ENCODE measurements at places on chromosomes 11 and 22.

DNA sequence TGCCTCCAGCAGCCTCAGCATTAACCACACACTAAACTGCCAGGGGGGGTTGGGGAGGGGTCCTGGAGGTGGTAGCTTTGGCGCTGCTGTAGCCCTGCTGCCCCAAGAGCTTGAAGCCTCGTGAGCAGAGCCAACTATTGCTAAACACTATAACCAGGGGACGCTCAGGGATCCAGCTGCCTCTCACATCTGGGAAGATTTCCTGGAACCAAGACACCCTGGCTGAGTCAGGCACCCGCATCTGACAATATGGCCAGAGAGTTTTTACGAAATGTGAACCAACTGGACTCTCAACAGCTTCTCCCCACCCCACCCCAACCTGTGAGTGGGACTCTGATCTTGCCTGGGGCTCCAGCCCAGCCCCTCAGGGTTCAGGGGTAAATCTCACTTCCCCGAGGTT lies 14.3 kb downstream of the C1QTNF6 start:
- no peak for DNase-seq

GRCh38 chr11:19979519-19979845 lies 180.8 kb downstream of the DBX1 start:
- no peak for DNase-seq

DNA sequence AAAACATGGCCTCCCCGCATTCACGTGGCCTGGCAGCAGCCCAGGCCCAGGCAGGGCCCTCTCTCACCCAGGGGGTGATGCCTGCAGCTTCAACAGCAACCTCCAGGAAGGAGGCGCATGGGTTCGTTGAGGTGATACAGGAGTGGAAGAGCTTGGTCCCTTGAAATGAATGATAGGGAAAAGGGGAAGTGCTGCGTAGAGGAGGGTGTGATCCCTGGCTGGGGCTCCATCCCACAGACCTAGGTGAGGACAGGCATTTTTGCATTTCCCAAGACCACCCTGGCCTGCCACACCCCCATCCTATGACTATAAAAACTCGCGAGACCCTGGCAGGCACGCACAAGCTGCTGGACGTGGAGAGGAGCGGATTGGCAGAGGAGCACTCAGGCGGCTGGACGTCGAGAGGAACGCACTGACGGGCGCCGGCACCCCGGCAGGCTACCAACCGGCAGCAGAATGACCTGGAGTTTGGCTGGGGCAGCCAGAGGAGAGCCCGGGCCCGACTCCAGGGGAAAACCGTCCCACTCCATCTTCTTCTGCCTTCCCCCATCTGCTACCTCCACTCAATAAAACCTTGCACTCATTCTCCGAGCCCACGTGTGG lies 32.6 kb downstream of the RTN4R start:
- no peak for DNase-seq

DNA sequence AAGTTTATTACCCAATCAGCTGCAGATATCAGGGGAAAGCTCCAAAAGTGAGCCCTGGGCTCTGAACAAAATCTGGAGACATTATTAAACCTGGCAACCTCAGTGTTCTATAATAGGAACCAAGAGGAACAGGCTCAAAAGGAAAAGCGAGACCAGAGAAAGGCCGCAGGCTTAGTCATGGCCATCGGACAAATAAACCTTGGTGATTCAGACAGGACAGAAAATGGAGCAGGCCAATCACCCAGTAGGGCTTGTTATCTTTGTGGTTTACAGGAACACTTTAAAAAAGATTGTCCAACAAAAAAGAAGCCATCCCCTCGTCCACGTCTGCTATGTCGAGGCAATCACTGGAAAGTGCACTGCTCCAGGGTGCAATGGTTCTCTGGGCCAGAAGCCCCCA lies 7.7 kb upstream of the PANX1 start:
- no peak for DNase-seq

GRCh38 chr11:82980292-82980691 lies 78.8 kb downstream of the DDIAS start:
- DNase-seq: no peak

- DNase-seq: no peak
Measured at GRCh38 chr11:120985718-120986569, 38.0 kb upstream of the TBCEL start.

DNA sequence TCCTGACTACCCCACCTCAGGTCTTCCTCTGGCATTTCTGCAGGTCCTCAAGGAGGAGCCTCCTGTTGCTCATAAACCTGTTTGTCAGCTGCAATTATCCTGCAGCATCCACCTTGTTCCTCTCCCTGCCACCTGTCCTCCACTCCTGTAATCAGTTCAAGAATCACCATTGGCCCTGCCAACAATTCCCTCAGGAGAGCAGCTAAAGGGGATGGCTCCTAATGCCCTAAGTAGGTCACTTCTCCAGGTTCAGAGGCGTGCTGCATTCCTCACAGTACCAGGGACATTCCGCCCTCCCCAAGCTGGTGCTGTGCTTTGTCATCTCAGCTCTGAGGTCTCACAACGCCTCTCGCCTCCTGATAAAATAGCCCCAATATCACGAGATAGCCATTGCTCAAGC lies 2.1 kb downstream of the CLDN25 start:
- no peak for DNase-seq

Measured in stimulated activated CD4-positive, alpha-beta T cell treated with anti-CD3 and anti-CD28 coated beads, Interleukin-15, amount 100 ng/mL, for 48 hours (primary cell).